EL (cell line): ENCODE measurements at places on chromosomes 7 and 10.

GRCh38 chr10:72124989-72125388 lies 36.6 kb upstream of the SPOCK2 start:
- peak; percentile 21 for DNase-seq

DNA sequence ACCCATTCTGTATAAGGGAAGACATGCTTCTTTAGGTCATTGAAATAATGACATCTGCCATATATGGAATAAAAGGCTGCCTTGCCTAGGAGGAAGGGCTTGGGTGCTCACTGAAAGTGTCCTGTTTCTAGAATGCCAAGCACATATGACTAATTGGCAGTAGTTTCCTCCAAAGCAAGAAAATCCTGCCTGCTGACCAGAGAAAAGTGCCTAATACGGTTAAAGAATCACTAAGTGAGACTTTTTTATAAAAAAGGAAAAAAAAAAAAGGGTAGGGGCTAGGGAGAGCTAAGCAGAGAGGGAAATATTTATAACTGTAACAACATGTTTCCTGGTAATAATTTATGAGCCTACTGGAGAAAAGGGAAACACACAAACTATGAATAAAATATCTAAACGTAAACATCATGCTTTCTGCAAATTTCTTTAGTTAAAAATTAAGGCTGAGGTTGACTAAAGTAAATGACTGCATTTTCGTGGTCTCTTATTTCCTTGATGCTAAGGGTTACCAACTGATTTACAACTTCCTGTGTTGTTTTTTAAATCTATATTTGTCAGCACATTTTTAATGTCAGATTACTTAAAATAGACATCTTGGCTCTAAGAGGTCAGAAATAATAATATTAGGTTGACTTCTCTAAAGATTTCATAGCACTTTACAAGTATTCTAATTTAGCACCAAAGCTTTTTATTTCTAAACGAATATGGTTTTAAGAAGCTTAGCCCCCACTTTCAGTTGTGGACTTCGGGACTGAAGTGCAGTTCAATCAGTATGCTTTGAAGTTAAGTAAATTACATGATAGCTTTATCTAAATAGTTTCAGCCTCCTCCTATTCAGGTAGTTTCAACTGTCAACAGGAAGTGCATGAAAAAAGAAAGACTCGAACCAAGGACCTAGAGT lies 89.6 kb downstream of the CABCOCO1 start:
- peak; percentile 72 for DNase-seq

DNA sequence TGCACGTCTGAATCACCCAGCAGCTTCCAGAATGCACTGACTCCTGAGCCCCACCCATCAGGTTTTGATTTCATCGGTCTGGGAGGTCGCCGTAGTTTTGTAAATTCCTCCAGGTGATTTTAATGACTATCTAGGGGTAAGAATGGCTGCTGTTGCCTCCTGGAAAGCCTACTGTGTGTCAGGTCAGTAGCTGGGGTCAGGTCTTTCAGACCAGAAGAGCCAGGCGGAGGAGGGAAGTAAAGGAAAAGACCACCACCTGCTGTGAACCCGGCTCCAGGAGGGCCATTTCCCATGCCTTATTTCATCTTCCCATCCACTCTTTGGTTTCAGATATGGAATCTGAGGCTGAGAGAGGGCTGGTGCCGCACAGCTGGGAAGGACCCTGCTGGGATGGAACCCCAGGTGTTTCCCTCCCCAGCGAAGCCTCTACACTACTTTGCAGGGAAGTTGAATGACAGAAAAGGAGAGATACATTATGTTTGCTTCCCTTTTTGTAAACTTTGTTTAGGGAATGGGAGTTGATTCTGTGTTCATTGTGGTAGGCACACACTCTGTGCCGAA lies 19.8 kb downstream of the ADAMTS14 start:
- DNase-seq = no peak

- no peak for DNase-seq
These were observed 126.6 kb downstream of the TRRAP start for GRCh38 chr7:99004781-99005500.

GRCh38 chr10:51325649-51326048 lies 251.4 kb downstream of the PRKG1 start:
- no peak for DNase-seq

DNA sequence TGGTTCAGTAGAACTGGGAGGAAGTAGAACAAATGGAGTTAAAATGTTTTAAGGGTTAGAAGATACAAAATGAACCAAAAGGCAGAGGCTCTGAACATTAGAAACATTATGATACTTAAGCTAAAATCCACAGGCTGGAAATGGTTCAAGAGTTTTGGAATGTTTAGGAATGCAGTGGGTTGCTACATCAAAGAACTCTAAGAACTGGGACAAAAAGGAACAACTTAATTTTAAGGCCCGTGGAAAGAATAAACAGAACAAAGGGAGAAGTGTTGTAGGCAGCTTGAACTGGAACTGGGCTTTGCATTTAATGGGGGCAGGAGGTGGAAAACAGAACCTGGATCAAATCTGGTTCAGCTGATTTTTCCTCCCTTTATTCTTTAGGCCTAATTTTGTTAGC lies 3.5 kb upstream of the C7orf25 start:
- peak; percentile 19 for DNase-seq

DNA sequence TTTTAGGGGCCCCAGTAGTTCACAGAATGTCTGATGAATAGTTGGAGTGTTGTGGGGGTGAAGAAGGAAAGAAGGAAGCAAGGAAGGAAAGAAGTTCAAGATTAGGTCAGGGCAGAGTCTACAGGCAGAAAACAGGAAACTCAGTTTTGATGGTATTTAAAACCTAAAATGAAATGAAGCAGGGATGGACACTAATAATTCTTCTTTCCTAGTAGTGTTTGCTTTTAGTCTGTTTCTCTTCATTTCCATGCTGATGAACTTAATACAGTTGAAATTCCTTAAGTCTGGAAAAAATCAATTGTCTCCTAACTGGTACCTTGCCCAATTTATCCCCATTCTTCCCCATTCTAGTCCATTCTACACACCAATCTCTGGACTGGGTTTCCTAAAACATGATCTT lies 59.0 kb upstream of the GSAP start:
- DNase-seq = no peak

DNA sequence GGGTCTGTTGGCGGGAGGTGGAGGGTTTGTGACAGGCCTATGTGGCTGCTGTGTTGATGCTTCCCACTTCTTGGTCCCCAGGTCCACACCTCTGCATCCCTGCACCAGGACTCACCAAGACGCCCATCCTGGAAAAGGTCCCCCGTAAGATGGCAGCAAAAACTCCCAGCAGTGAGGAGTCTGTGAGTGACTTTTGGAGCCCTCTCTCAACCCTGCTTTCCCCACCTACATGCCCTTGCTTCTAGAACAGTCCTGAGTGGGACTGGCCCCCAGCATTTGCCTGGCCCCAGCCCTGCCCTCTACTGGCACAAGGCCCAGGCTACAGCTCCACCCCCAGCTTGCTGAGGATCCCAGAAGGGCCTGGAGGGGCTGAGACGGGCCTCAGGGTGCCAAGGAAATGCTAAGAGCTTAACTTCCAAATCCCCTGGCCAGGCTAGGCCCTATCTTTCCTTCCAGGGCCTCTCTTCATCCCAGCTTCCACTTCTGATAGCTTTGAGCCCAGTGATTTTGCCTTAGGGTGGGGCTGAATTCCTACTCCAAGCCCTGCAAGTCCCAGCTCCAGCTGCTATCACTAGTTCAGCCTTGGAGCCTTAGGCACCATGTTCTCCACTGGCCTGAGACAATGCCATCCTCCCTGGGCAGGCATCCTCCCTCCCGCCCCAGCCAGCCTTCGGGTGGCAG lies 2.7 kb downstream of the CHAT start:
- no peak for DNase-seq
